DMS79 treated with DMSO at 0.1 percent for 48 hours (cell line): ENCODE measurements at places on chromosomes 5 and 9.

GRCh38 chr5:15117688-15118087, 246.1 kb upstream of the ANKH start:
- DNase-seq, result no peak

- DNase-seq, result no peak
Measured at GRCh38 chr9:37102486-37102885, 17.9 kb upstream of the ZCCHC7 start.

- no peak for DNase-seq
Measured at GRCh38 chr5:163838738-163839137, 333.3 kb downstream of the MAT2B start.

GRCh38 chr9:116070256-116070914, 83.2 kb upstream of the PAPPA start:
- DNase-seq, result no peak

DNA sequence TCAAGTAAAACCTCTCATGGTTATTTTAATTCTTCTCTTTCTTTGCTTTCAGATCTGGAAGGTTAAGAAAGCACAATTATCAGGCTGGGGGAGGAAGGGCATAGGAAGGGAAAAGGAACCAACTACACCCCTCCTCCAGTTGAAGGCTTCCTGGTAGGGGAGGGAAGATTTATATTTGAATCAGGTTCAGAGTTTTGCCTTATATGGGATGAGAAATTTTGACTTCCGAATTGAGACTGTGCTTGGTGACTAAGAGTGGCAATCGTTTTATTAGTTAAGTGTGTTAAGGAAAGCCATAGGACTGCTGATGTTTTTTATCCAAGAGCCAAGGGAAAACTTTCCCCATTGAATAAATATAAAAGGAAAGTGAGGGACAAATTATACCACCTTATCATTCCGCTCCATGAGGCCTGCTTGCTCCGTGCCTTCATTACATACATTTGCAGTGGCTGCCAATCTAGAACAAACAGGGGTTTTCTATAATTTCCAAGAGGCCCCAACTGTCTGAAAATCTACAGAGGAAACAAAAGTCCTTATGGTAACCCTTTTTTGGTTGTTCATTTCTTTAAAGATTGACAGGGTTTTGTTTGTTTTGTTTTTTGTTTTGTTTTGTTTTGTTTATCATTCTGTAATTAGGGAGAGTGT, 115.7 kb upstream of the EPB41L4A start:
- no peak for DNase-seq

- DNase-seq, result no peak
Measured at GRCh38 chr9:118570066-118570465, 799.2 kb downstream of the BRINP1 start.

- no peak for DNase-seq
Measured at GRCh38 chr9:32989660-32990059, 11.8 kb downstream of the APTX start.

- no peak for DNase-seq
Measured at GRCh38 chr5:117255211-117256027, 680.8 kb upstream of the SEMA6A start.

GRCh38 chr9:134483361-134484184, 157.3 kb downstream of the RXRA start:
- no peak for DNase-seq

GRCh38 chr5:93602241-93603077, 19.4 kb downstream of the NR2F1 start:
- DNase-seq, result no peak

DNA sequence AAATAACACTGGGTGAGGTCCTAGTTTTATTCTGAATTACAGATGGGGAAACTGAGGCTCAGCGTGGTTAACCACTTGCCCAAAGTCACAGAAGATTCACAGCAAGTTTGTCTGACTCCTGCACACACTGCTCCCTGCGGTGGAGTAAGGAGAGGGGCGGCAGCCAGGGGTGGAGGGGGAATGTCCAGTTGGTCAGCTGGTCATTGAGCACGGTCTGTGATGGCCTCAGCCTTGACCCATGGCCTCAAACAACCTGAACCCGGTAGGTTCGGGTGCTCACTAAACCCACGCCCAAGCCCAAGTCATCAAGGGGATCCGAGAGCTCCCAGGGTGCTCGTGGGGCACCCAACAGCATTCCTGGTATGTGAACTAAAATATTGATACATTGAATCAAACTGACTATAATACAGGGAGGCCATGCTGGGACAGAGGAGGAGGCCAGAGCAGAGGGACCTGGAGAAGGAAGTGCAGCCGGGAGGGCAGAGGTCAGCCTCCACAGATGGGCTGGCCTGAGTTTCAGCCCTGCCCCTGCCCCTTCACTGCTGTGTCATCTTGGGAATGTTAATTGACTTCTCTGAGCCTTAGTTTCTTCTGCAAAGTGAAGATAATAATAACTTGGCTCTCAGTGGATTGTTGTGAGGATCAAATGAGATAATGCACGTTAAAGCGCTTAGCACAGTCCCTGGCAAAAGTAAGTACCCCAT, 3.6 kb upstream of the IL17B start:
- DNase-seq, result no peak

GRCh38 chr5:15887093-15887492, 292.5 kb downstream of the MARCHF11 start:
- no peak for DNase-seq

DNA sequence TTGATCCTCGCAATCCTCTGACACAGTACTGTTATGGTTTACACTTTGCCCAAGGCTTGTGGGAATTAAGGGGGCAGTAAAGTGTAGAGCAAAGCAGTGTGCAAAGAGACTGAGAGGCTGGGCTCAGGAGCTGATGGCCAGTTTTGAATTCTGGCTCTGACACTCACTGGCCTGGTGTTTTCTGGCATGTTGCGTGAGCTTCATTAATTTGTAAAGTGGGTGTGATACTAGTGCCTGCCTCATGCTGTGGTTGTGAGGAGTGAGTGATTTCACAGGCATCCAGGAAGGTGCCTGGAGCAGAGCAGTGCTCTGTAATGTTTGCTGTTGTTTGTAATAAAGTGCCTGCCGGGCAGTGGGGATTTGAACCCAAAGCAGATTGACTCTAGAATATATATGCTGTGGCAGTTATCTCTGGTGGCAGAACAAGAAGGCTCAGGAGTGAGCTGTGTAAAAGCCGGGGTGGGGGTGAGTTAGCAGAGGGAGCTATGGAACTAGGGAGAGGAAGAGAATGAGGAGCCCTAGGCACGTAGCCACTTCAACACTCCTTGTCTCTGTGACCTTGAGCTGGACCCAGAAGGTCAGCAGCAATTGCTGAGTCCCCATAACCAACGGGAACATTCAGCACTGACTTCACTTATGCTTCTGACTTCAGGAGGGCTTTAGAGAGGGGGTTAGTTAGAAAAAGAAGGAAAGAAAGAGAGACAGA, 108.5 kb downstream of the DOCK2 start:
- DNase-seq, result no peak

- no peak for DNase-seq
Measured at GRCh38 chr9:79264041-79264440, 307.7 kb upstream of the TLE4 start.
